ENCODE measurements at places on chromosomes 1 and 21. TPM values are rescaled to one million over a fixed set of nuclear protein-coding genes. Genes with fewer than 3 reads are reported as not detected.

KRTAP19-5 gene
- polyA plus RNA-seq = not detected

GRCh38 chr1:44828003-44828651 lies 14.9 kb downstream of the PTCH2 start:
- DNase-seq = no peak

GRCh38 chr1:162385280-162385623 lies 3.7 kb downstream of the C1orf226 start:
- DNase-seq = no peak

PRR9 gene
- 0.05 TPM for polyA plus RNA-seq

- DNase-seq = no peak
Measured at GRCh38 chr1:203681739-203682138, 55.1 kb downstream of the ATP2B4 start.

- DNase-seq = peak; percentile 7
Measured at GRCh38 chr21:35850029-35850428, 210.3 kb downstream of the SETD4 start.

ITLN1 gene
- polyA plus RNA-seq = not detected

GRCh38 chr1:119341372-119341947 lies 27.1 kb upstream of the HAO2 start:
- DNase-seq = no peak

SLC6A9 gene
- 12.9 TPM for polyA plus RNA-seq

CYP4A11 gene
- polyA plus RNA-seq = not detected

WNT3A gene
- 0.02 TPM for polyA plus RNA-seq

- no peak for DNase-seq
Measured at GRCh38 chr1:181658581-181658980, 175.3 kb downstream of the CACNA1E start.

DNA sequence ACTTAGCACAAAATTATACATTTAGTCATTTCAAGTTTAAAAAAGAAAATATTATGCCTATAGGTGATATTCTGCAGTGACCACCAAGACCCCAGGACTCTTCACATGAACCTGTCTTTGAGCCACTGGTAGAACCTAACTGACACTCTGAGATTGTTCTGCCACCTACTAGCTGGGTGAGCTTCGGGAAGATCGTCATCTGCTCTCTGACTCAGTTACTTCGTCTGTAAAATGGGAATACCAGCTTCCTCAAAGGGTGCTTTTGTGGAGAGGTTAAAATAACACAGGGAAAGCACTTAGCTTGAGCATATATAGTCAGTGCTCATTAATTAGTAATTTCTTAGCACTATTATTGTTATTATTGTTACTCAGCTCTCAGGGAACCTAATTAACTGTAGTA lies 228.5 kb upstream of the JUN start:
- DNase-seq = no peak

GRCh38 chr1:46442317-46443161 lies 47.1 kb upstream of the DMBX1 start:
- DNase-seq = peak; percentile 71

CPT2 gene
- polyA plus RNA-seq = 25.2 TPM

GRCh38 chr1:89732643-89733222 lies 88.1 kb upstream of the LRRC8D start:
- DNase-seq = no peak

- no peak for DNase-seq
Measured at GRCh38 chr21:44854391-44854663, 19.2 kb downstream of the PTTG1IP start.

DNA sequence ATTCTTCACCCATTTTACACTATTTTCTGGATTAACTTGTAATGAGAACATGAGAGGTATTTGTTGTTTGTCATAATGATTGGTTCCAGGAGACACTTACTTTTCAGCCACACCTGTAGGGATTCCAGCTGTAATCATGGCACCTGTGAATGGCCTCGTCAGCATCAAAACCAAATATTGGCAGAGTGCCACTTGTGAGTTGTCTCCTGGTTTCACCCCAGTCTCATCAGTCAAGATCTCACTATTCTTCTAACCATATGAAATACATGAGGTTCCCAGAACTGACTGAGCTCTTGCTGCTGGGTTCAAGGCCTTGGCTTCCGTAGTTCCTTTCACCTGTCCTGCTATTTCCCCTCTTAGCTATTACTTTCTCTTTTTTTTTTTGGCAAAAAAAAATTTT lies 246.6 kb upstream of the ADGRL2 start:
- no peak for DNase-seq

Measured in mammary epithelial cell (primary cell).